ENCODE measurements at places on chromosomes 2 and 18.

DNA sequence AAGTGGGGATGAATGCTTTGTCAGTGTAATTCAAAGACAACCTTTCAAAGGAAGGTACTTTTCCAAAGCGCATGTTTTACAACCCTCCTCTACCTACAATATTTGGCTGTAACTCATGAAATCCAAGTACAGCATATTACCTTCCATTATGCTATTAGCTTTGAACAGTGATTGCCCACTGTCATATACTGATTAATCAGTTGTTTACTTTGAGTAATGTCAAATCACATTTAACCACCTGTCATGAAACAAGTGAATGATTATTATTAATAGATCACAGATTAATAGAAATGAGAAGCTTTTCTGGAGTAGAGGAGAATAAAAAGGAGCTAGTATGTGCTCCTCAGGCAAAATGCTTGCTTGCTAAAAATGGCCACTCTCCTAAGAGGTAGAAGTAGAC is 150.5 kb upstream of the SMAD7 start:
- DNase-seq: no peak

DNA sequence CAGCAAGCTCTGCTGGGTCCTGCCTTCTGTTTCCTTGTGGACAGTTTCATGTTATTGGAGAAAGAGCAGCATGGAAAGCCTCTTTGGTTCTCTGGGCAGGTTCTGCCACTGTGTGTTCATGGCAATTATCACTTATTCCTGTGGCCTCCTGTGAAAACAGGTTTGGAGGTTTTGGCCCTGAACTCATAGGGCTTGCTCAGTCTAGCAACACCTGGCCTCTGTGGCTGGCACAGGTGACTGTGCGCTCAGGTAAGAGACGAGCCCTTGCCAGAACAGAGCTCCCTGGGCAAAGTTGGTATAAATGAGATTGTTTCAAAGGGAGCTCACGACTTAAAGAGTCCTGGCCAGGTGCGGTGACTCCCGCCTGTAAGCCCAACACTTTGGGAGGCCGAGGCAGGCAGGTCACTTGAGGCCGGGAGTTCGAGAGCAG is 5.7 kb downstream of the CEP68 start:
- DNase-seq: no peak

DNA sequence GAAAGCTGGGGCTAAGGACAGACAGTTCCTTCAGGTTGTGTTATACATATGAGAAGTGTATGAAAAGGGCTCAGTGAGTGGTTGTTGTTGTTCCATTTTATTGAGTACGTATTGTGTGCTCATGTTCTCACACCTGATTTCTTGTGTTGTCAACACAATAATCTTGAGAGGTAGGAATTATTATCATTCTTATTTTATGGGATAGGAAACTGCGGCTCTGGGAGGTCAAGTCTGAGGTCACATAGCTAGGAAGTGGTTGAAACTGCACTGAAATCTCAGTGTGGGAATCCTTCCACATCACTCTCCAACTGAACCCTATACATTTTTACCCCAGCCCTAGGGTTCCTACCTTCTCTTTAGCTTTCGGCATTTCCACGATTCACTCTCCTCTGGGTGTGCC is 124.2 kb upstream of the CXCR4 start:
- no peak for DNase-seq

DNA sequence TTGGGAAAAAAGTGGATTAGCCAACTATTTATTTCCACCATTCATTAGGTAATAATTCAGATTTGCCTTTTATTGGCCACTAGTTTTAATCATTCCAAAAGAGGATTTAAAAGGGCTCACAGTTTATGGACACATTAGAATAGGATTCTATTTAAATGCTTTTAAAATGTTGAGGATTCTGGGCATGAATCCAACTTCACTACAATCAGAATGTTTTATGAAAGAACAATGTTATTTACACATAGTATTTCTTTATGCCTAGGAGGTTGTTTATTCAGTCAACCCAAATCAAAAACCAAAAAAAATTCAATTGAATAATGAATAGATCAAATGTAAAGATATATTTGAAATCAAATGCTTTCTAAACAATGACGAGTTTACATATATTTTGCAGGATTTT is 232.2 kb downstream of the GULP1 start:
- DNase-seq: no peak

DNA sequence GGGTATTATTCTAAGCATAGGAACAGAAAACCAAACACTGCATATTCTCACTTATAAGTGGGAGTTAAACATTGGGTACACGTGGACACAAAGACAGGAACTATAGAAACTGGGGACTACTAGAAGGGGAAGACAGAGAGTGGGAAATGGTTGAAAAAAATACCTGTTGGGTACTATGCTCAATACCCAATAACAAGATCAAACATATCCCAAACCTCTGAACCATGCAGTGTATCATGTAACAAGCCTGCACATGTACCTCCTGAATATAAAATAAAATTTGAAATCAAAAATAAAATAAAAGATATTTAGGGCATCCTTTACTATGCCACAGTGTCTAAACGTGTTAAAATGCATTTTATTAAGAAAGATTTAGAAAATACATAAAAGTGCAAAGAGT is 221.0 kb upstream of the TFPI start:
- DNase-seq: no peak

- no peak for DNase-seq
Measured at GRCh38 chr2:49702740-49703139, 548.4 kb upstream of the FSHR start.

DNA sequence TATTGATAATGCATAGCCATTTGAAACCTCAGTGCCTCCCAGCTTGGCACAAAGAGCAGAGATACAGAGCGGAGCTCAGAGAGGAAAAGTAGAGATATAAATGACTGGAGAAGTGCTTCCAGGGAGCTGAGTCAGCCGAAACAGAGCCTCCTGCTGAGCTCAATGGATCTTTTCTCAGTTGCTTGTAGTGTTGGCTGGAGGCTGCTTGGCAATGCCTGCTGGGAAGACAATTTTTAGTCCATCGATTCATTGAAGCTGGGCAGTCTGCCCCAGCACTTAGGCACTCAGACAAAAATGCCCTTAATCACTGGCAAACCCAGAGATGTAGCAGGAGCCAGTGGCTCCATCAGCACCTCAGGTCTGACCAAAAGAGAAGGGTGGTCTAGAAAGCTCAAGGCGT is 81.3 kb upstream of the SETBP1 start:
- no peak for DNase-seq

Data from urothelium cell line (cell line).